ENCODE measurements at places on chromosomes 1 and 21. TPM values are rescaled to one million over a fixed set of nuclear protein-coding genes. Genes with fewer than 3 reads are reported as not detected.

DNA sequence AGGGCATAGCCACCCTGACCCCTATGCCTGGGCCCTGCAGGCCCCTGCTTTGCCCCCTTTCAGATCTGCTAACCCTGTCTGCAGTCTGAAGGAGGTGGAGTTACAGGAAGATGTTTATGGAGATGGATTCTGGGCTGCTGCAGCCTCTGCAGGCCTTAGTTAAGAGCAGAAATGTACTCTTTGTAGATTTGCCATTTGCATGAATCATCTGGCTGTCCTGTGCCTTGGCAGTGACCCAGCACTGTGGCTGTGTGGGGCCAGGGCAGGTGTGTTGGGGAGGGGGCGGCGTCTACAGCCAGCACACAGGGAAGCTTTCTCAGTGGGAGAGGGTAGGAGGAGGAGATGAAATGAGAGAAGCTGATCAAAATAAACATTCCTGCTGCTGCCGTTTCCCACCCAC is 867.3 kb downstream of the PLA2G4A start:
- DNase-seq, result no peak

DNA sequence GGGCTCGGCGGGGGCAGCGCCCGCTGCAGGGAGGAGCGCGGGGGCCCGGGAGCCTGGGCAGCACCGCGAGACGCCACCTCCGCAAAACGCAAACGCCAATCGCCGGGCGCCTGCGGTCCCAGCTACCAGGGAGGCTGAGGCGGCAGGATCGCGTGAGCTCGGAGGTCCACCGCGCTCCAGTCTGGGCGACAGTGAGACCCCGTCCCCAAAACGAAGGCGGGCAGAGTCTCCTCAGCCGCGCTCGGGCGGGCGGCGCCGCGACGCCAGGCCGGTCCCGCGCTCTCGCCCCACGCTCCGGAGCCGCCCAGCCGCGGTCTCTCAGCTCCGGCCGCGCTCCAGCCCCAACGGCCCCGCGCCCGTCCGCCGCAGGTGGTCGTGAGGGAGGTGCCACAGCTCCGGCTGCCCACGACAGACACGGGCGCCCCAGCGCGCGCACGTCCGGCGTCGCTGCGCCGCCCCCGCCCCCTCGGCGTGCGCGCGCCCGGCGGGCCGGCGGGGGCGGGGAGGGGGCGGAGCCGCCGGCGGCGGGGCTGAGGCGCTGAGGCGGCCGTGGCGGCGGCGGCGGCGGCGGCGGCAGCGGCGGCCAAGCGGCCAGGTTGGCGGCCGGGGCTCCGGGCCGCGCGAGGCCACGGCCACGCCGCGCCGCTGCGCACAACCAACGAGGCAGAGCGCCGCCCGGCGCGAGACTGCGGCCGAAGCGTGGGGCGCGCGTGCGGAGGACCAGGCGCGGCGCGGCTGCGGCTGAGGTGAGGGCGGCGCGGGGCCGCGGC is at the start of gene ADARB1:
Gene ADARB1, plus strand, starts transcription at position 533 of the 770 bp plus-strand sequence. CDS start 97,077 bp downstream, outside the sequence.
- DNase-seq, result peak; percentile 72

The NR5A2 gene
- total RNA-seq, result 0.54 TPM

- peak; percentile 71 for DNase-seq
These were observed 4.9 kb upstream of the ALDH4A1 start for GRCh38 chr1:18907021-18907916.

DNA sequence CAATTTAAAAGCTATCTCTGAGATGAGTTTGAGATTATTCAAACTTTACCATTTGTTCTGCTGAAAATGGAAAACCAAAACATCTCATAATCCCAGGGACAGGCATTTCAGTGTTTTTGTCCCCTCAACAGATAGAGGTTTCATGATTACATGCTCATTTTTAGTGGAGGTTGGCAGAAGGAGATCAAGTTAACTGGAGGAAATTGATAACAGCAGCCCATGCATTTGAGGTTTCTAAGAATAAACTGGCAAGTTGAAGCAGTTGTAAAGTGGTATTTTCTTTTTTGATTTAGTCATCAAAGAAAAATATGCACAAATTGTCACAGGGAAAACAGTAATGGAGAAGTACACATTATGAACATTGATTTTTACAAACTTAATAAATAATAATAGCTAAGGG is 205.8 kb downstream of the PLA2G4A start:
- no peak for DNase-seq

GRCh38 chr1:80211691-80212380 is 1205.3 kb upstream of the ADGRL4 start:
- no peak for DNase-seq

- peak; percentile 73 for DNase-seq
These were observed 11.6 kb upstream of the S100A7A start for GRCh38 chr1:153404768-153405167.

GRCh38 chr1:26570287-26570686 is 40.7 kb downstream of the RPS6KA1 start:
- no peak for DNase-seq

DNA sequence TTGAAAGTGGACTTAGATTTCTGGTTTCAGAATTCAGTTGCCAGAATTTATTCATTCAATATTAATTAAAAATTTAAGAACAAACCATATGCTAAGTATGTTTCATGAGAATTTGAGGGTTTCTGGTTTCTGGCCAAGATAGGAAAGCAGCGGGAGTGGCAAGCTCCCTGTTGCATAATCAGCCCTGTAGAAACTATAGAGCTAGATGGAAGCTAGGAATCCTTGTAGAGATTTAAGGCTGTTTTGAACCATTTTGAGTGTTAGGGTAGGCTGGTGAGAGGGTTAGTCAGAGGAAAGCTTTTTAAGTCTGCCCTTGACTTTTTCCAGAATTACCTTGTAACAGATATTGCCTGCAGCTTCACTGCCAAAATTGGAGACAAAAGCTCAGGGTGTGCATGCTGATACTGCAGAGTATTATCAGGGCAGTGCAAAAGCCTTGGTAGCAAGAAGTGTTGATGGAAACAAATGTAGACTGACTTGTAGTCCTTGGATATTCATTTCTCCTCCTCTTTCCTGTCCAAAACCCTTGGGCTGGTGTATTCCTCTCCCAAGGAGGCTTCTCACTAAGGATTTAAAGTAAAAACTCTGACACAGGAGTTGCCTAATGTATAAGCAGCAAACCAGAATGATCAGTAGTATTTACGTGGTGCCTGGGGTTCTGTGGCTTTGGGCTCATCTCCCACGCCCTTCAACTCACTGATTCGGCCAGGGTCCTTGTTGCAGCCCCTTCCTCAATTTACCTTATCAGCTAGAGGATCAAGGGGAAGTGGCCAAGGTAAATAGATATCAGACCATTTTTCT is 12.6 kb upstream of the GIPC2 start:
- no peak for DNase-seq

The SLAMF7 gene
- 0.41 TPM for total RNA-seq

DNA sequence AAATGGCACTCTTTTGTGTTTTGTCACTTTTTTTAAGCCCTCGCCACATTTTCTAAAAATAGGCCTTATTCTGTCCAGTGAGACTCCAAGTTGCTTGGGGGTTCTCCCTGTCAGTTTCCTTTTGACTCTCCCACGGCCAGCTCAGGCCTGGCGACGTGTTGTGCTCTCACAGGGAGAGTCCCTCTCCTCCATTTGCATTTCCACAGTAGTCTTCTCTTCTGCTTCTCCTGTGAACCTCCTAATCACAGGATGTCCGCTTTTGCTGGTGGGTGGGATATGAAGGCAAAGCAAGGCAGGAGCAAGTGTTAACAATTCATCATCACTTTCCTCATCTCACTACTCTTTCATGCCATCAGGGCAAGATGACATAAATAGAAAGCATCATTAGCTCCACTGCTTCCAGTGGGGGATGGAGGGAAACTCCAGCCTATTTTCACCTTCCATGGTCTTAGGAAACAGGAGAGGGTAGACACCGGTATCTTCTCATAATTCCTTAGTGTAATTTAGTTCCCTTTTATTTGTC is 99.8 kb downstream of the INTS7 start:
- DNase-seq, result no peak

DNA sequence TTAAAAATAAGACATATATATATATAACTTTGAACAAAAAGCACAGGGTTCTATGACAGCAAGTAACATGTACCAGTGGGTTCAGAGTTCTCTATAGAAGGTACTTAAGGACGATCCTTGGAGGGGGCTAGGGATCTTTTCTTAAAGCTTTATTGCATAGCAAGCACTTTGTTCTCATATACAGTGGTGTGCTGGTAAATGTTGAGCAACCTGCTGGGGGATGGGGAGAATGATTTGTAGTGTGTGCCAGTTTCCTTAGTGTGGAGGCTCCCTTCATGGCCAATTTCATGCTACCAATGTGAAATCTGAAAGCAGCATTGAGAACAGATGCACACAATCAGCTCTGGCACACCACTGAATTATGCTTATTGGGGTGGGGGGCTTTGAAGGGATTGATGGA is 69.5 kb upstream of the NFASC start:
- DNase-seq, result no peak

DNA sequence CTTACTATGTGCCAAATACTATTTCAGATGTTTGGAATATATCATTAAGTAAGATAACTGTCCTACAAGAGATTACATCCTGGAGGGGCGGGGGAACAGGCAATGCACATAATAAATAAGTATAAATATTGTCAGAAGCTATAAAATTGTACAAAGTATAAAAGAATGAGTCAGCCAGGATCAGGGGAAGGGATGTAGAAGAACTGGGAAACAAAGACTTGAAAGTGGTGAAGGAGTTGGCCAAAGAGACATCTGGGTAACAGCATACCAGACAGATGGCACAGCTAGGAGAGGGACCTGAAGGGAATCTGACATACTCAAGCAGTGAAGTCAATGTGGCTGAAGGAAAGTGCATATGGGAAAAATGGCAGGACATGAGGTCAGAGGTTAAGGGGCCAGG is 53.9 kb downstream of the CYYR1 start:
- no peak for DNase-seq

Data from right cardiac atrium (tissue), 5 donors.